ENCODE measurements at places on chromosomes 16 and 17.

- DNase-seq = no peak
These were observed 35.8 kb downstream of the N4BP1 start for GRCh38 chr16:48574140-48574539.

DNA sequence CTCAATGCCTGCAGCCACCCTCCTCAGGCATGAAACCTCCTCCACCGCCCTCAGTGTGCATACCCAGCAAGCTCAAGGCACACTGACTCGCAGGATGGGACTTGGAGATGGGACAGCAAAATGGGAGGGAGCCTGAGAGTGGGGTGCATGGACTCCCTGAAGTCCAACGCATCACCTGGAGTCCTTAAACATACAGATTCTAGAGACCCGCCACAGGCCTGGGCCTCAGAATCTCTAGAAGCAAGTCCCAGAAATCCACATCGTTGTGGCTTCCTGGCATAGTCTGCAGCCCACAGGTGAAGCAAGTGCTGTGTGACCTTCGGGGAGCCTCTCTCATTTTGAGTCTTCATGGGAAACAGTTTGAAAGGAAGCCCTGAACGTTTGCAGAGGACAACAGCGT, 3.6 kb upstream of the TBX21 start:
- no peak for DNase-seq

DNA sequence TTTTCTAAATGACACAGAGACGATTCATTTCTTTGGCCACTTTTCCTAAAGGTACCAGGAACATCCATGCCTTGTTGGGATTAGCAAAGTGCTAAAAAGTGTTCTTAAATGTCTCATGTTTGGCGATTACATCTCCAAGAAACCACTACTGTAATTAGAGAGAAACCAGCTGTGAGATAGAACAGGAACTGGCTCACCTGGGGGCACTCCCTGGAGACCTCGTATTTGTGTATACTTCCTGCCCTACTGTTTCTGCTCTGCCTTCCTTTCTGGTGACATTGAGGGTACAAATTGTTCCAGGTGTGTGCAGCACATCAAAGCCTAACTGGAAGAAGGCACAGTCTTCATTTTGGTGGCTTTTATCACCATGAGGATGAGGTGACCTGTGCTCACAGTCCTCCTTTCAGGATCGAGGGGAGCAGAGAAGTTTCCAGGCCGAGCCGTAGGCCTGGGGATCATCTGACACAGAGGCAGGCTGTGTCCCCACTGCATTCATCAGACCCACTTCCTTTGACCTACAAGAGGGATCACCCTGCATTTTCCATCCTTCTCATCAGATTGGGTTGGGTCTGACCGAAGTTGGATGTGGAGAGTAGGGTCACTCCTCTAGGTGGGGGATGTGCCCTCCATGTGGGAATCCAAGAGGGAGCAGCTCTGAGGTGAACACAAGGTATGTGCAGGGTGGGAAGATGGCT, 23.7 kb downstream of the CCL4 start:
- no peak for DNase-seq

DNA sequence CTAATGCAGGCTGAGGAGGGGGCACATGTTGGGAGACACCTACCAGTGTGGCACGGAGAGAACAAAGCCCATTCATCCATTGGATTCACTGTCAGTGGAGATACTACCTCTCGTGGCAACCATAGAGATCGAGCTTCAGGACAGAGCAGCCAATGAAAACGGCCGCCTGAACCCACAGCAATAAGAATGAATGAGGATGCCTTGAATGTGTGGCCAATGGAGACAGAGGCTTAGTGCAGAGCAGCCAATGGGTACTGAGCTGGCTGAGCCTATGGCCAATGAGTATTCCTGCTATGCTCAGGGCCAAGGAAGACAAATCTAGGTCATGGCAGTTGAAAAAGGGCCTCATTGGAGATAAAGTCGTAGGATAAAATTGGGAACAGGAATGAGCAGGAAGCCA, 10.9 kb downstream of the ARHGEF15 start:
- DNase-seq = no peak

DNA sequence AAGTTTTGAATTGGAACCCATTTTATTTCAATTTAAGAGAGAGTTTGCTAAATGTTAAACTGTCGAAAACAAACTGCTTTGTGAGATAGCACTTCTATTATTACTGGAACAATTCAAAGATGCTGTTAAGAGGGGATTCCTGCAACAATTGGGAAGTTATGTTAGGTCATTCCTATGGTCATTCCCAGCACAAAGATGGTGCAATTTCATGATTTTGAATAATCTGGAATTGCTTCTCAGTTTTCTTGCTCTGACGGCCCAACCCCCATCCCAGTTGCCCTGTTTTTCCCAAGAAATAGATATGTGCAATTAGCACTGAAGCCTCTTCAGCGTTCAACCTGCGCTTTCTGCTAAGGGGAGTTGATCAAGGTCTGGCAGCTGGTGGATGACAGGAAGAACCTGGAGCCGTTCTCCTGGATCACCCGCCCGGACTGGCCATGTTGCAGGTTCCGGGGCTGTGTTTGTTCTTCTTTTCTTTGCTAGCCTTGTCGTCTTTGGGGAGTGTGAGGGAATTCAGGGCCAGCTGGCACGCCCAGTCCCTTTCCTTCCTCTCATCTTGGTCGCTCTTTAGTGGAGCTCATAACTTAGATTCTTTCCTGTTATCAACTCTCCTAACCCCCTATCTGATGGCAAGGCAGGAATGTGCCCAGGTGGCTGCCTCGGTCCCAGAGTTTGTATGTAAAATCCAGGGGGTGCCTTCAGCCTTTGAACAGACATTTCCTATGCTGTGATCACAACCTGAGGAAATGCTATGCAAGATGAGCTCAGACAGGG, 29.0 kb upstream of the IRF8 start:
- no peak for DNase-seq
